ENCODE measurements at places on chromosomes 2 and 18.

- no peak for DNase-seq
Observed at GRCh38 chr18:48136051-48136826, 205.8 kb upstream of the SMAD2 start.

DNA sequence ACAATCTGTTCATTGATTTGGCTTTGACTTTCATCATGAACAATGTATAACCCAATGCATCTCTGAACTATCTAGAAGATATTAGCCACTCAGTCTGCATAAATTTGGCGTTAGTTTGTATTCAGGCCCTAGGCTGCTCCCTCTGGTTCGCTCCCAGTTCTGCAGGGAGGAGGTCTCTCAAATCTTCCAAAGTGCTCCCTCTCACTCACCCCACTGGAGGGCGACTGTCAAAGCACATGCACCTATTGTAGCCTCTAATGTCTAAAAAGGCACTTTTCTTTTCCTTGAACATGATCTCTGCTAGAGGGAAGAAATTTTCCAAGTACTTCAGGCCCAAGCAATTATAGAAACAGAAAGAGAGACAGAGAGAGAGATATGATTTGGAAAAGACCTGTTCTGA lies 291.5 kb downstream of the TDRD15 start:
- no peak for DNase-seq

GRCh38 chr2:27485496-27485895 lies 4.0 kb downstream of the IFT172 start:
- no peak for DNase-seq

- DNase-seq = no peak
Observed at GRCh38 chr2:15797231-15797938, 143.0 kb upstream of the MYCN start.
